Hair follicular keratinocyte (primary cell): ENCODE measurements at places on chromosomes 5 and 9. TPM values are rescaled to one million over a fixed set of nuclear protein-coding genes. Genes with fewer than 3 reads are reported as not detected.

PCDHB16 gene
- 0.16 TPM in 1 of 2 replicates, not detected in the other for total RNA-seq

ATP6V0E1 gene
- 70.3 and 88.3 TPM in 2 replicates for total RNA-seq

PIP5KL1 gene
- total RNA-seq: 10.2 and 21.9 TPM in 2 replicates

PCDHGA8 gene
- 0.08 and 0.39 TPM in 2 replicates for total RNA-seq

BTNL9 gene
- not detected in 2 replicates for total RNA-seq

GBGT1 gene
- 2.7 TPM in 2 replicates for total RNA-seq

RARS1 gene
- 85.8 and 121 TPM in 2 replicates for total RNA-seq

PCDHA9 gene
- total RNA-seq: not detected in 2 replicates

IL33 gene
- 1.2 and 2.0 TPM in 2 replicates for total RNA-seq

ARHGEF39 gene
- 7.8 and 23.5 TPM in 2 replicates for total RNA-seq

RNF183 gene
- total RNA-seq: not detected in 2 replicates

PLPP7 gene
- 0.08 and 0.23 TPM in 2 replicates for total RNA-seq

NUTM2F gene
- total RNA-seq: not detected in 2 replicates

KIF4B gene
- total RNA-seq: not detected in 2 replicates

GRIN1 gene
- 0.04 and 0.23 TPM in 2 replicates for total RNA-seq

BHMT2 gene
- not detected in 2 replicates for total RNA-seq

BARHL1 gene
- not detected in 2 replicates for total RNA-seq

UNC13B gene
- total RNA-seq: 12.0 and 15.3 TPM in 2 replicates

PROB1 gene
- 0.78 and 2.7 TPM in 2 replicates for total RNA-seq

NMUR2 gene
- not detected in 2 replicates for total RNA-seq

AK8 gene
- 0.39 and 0.46 TPM in 2 replicates for total RNA-seq

PCDHA13 gene
- not detected in 2 replicates for total RNA-seq

CYLC2 gene
- total RNA-seq: not detected in 2 replicates

PCDHB11 gene
- not detected in 2 replicates for total RNA-seq

MAMDC4 gene
- total RNA-seq: 2.6 and 3.1 TPM in 2 replicates

RANBP17 gene
- total RNA-seq: 1.6 and 3.3 TPM in 2 replicates

ZDHHC21 gene
- total RNA-seq: 1.4 and 3.3 TPM in 2 replicates

C5orf34 gene
- 4.3 and 7.7 TPM in 2 replicates for total RNA-seq

PPP2R2B gene
- 1.8 and 2.7 TPM in 2 replicates for total RNA-seq

TXNDC15 gene
- 23.8 and 46.8 TPM in 2 replicates for total RNA-seq

TAF11L10 gene
- total RNA-seq: not detected in 2 replicates

CDH9 gene
- not detected in 2 replicates for total RNA-seq

PFDN1 gene
- total RNA-seq: 99.4 and 101 TPM in 2 replicates
